CD4-positive, alpha-beta T cell (primary cell): ENCODE measurements at places on chromosomes 7 and 10.

GRCh38 chr7:132191418-132191817 lies 384.9 kb downstream of the PLXNA4 start:
- no peak for DNase-seq

DNA sequence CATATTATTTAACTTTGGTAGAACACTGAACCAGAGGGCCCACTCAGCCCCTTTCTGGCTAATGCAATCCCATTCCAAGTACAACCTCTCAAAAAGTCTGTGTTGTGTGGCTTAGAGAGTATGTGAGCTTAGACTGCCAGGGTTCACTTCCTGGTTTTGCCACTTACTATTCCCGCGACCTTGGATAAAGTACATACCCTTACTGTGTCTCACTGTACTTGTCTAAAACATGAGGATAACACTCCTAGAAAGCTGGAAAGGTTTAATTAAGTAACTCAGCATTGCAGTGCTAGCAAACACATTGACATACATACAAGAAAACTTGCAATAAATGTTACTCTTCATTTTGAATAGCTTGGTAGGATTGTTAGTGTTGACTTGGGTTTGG lies 215.8 kb downstream of the CHCHD3 start:
- no peak for DNase-seq

- no peak for DNase-seq
Observed at GRCh38 chr10:78507510-78508160, 474.0 kb downstream of the RPS24 start.

- no peak for DNase-seq
Observed at GRCh38 chr10:22427101-22427500, 81.8 kb downstream of the SPAG6 start.

DNA sequence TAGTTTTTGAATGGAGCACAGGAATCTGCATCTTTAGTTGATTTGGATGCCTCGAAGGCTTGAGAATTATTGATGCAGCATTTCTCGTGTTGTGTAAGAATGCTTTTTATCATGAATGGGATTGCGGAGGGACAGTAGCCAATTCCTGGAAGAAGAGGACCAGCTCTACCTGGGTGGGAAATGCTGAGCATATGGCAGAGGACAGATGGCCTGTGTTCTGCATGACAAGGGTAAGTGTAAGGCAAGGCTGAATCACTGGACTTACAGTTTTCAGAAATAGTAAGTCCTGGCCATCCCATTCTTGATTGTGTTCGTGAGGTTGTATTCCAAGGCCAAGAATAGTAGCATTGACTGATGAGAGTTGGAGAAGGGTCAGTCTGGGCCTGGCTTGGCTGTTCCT lies 15.9 kb downstream of the RP9 start:
- DNase-seq: no peak

DNA sequence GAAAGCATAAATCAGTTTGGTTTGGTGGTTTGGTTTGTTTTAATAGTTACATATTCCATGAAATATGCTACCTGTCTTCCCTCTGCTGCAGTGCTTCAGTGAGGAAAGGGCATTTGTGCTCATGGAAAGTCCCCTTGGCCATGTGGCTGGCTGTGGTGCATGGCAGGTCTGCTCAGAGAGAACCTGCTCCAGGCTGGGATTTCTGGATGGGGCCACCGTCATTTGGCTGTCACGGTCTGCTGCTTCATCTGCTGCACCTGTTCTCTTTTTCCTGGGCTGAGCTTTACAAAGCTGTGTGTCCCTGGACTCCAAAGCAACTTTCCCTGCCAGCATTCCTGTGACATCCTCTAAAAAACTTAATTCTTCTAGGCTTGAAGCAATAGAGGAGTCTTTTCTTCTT lies 8.9 kb downstream of the CDK14 start:
- no peak for DNase-seq

DNA sequence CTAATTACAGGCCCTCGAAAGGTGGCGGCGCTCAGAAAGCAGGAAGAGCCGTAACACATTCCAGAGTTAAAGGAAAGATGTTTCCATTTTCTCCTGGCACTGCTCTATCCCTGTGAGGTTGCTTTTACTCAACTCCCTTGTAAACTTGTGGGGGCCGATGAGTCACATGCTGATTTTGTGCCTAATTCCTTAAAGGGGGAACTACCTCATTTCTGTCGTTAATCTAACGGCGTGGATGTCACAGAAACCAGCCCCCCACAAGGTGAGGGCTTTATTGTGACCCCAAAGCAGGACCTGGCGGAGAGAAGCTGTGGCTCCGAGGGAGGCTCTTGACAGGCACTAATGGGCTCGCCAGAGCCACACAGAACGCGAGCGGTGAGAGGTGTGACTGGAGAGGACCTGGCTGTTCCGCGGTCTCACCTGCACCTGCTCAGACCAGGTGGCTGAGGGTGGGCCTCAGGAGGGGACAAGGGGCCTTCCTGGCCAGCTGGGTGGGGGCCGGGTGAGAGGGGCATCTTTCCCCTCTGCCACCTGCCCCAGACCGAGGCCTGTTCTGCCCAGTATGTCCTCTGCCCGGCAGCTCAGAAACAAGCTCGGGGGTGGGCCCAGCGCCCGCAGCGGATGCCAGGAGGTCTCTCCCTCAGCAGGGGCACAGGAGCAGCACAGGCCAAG lies 50.9 kb downstream of the CALML3 start:
- no peak for DNase-seq

DNA sequence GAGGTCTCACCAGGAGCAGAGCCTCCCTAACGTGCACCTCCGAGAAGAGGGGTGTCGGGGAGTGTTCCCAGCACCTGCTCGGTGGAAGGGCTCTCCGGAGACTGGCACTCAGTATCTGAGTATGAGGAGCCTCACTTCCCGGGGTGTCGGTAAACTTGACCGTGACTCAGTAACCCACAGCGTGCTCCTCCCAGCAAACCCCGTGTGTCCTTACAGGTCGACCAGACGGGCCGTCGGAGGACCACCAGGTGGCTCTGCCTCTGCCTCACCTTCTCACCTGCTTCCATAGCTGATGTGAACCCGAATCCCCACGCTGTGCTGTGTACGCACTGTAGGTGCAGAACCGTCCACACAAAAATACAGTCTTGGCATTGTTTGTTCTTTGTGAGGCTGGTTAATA lies 29.0 kb upstream of the KNDC1 start:
- no peak for DNase-seq

GRCh38 chr7:129567377-129567776 lies 44.1 kb upstream of the NRF1 start:
- no peak for DNase-seq

DNA sequence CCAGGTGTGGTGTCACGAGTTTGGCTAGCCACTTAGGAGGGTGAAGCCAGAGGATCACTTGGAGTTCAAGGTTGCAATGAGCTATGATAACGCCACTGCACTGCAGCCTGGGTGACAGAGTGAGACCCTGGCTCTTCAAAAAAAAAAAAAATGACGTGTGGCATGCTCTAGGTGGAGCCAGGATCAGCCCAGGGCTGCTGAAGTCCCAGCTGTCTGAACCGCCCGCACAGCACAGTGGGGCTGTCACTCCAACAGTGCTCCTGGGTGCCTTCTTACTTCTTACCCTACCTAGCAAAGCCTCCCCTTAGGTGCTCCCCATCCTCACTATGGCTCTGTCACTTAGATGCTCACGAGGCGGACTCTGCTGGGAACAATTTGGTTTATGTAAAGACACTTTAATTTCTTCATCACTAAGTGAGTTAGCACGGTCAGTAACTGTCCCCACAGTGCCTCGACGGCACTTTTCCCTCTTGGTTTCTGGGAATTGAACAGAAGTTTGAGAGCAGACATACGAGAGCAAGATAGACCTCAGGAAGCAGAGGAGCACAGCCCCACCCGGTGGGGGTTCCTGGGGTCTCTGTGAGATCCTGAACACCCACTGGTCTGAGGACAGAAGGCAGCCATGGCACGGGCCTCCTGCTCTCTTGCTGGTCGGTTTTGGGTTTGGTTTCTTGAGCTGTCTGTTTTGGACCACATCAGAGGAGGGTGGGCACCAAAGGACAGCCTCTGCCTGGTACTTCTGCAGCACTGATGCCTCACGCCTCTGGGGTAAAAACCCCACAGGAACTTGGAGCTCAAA lies 66.2 kb upstream of the BTBD16 start:
- DNase-seq: no peak

GRCh38 chr10:50469778-50470193 lies 154.0 kb downstream of the SGMS1 start:
- no peak for DNase-seq

GRCh38 chr7:90858546-90858945 lies 262.4 kb downstream of the CDK14 start:
- DNase-seq: no peak

- no peak for DNase-seq
Observed at GRCh38 chr10:132636358-132636757, 98.8 kb downstream of the INPP5A start.

- no peak for DNase-seq
Observed at GRCh38 chr10:23441251-23441650, 2.4 kb downstream of the OTUD1 start.

- no peak for DNase-seq
Observed at GRCh38 chr7:134777908-134778580, 1.4 kb upstream of the CALD1 start.

GRCh38 chr10:132365102-132365501 lies 31.9 kb upstream of the PWWP2B start:
- no peak for DNase-seq

DNA sequence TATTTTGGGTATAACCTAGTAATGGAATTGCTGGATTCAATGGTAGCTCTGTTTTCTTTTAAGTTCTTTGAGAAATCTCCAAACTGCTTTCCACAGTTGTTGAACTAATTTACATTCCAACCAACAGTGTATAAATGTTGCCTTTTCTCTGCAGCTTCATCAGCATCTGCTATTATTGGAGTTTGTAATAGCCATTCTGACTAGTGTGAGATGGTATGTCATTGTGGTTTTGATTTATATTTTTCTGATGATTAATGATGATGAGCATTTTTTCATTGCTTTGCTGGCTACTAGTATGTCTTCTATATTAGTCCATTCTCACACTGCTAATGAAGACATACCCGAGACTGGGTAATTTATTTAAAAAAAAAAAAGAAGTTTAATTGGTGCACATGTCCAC lies 248.6 kb upstream of the MAGI2 start:
- no peak for DNase-seq

DNA sequence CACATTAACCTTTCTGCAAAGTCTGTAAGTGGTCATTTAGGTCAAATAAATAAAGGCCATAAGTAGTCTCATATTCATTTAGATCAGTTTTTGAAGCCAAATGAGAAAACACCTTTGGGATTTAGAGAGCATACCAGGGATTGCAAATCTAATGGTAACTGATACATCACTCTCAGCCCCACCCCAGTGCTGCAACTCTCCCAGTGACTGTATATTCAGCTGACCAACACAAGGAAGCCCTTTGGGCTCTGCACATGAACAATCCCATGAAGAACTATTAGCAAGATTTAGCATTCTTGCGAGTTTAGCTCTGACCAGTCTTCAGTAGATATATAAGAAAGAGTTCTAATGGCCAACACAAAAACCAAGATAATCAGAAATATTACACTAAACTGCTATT lies 252.3 kb downstream of the CSTF2T start:
- DNase-seq: no peak

- DNase-seq: no peak
Observed at GRCh38 chr10:44976352-44977198, 2.0 kb downstream of the DEPP1 start.

DNA sequence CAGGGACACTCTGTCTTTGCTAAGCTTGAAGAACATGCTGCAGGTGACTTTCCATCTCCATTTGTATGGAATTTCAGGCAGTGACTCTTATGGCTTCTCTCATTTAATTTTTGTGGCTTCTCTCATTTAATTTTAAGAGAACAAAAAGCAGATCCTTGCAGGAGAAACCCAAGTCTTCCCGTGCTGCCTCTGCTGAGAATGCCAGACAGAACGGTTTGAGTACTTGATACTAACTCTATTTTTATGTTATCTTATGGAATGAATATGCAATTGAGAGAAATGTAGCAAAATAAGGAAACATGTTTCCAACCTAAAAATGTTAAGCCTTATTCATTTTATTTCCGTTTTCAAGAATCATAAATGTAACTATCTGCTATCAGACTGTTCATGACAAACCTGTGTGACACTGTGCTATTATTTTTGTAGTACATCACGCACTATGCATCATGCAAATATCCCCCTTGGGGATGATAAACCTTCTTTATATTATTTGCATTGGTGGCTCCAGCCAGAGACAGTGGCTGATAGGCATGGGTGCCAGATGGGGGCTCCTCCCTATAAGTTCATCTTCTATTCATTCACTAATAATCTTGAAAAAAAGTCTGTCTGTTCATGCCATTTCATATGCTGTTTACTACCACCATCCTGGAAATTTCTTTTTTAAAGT lies 6.9 kb upstream of the RAPGEF5 start:
- no peak for DNase-seq

DNA sequence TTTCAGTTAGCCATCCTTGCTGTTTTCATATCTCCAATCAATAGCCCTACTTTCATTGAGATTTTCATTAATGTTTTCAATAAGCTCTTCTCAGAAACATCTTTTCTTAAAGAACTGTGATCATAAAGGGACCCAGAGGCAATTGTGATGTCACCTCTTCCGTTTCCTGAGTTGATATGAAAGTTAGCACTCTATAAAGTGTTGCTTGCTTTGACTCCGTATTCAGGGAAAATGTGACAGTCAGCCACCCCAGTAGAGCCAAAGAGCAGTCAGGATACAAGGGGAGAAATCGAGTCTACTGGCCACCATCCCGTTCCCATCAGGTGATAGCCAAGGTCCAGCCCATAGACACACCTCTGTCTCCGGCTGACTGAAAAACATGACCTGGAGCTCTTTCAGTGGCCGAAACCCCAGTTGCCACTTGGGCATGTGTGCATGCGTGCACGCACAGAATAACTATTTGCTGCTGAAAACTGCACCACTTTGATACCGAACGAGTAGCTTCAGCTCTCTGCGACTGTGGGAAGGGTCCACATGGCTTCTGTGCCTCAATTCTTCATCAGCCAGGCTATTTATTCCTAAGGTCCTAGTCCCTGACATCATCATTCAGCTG lies 291.4 kb downstream of the USP6NL start:
- no peak for DNase-seq

DNA sequence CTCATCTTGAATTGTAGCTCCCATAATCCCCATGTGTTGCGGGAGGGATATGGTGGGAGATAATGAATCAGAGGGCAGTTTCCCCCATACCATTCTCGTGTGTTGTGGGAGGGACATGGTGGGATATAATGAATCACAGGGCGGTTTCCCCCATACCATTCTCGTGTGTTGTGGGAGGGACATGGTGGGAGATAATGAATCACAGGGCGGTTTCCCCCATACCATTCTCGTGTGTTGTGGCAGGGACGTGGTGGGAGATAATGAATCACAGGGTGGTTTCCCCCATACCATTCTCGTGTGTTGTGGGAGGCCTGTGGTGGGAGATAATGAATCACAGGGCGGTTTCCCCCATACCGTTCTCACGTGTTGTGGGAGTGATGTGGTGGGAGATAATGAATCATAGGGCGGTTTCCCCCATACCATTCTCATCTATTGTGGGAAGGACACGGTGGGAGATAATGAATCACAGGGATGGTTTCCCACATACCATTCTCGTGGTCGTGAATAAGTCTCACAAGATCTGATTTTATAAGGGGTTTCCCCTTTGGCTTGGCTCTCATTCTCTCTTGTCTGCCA lies 271.0 kb downstream of the MAD1L1 start:
- DNase-seq: no peak
